Calu3 (cell line): ENCODE measurements at places on chromosomes 5 and 9. TPM values are rescaled to one million over a fixed set of nuclear protein-coding genes. Genes with fewer than 3 reads are reported as not detected.

- H3K4me1 ChIP-seq = no peaks in the 10 kb centered on the region
- H3K36me3 ChIP-seq = no peaks in the 10 kb centered on the region
- H3K4me3 ChIP-seq = no peak overlapping the region
Measured at GRCh38 chr9:129981180-129981907, 61.6 kb downstream of the FNBP1 start.

DNA sequence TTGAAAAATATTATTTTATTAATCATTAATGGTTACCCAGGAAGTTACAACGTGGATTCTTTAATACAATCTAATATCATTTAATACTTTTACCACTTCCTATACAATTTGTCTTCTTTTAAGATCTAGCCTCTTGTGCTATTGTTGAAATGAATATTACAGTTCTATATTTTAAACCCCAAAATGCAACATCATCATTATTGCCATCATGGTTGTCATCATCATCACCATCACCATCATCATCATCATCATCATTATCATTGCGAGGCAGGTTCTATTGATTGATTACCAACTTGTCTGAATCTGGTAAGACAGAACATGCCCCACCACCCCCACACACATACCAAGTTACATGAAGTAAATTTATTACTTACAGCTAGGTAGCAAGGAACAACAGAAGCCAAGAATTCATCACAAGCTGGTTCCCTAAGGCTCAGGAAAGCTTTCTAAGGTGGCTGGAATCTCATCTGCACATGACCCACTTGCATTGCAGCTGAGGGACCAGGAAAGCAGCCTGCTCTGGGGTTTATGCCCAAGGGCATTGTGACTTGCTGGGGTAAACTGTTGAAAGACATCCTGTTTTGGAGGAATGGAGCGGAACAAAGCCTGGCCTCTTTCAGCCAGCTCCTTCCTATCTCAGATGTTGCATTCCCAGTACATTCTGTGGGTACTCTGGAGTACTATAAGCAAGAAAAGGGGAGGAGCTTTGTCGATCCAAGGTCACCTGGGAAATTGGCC, 418.1 kb downstream of the PRR16 start:
- no peak for DNase-seq
- H3K36me3 ChIP-seq = no peaks in the 10 kb centered on the region
- no peaks in the 10 kb centered on the region for H3K27me3 ChIP-seq
- H3K27ac ChIP-seq = no peak overlapping the region
- H3K4me3 ChIP-seq = no peak overlapping the region

GRCh38 chr9:136984464-136985026, 1.8 kb downstream of the LCNL1 start:
- H3K36me3 ChIP-seq = no peaks in the 10 kb centered on the region
- peaks cover 34% of the 10 kb centered on the region for H3K27me3 ChIP-seq
- H3K4me3 ChIP-seq = no peak overlapping the region

- peaks cover 77% of the 10 kb centered on the region for H3K27me3 ChIP-seq
- no peak overlapping the region for H3K27ac ChIP-seq
- no peaks in the 10 kb centered on the region for H3K4me1 ChIP-seq
- no peak for DNase-seq
Measured at GRCh38 chr5:139984816-139985215, 58.3 kb downstream of the NRG2 start.

DNA sequence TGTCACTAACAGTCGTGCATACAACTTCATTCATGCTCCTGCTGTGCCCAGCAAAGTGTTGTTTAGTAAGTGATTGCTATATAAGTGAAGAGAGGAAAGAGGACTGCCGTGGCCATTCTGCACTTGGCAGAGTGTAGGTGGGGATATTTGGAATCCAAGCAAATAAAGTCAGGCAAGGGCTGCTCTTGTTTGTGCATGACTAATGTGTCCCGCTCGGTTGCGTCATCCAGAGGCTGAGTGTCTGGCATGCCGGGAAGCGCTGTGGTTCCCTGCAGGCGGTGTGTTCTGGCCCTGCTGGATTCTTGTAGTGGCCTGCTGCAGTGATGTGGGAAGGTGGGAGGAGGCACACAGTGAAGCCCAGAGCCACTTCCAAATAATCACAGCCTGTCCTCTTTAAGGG, 136.9 kb upstream of the ANKH start:
- peak overlapping the region; percentile 39 for H3K4me3 ChIP-seq
- H3K36me3 ChIP-seq = peaks cover 6% of the 10 kb centered on the region
- peak overlapping the region; percentile 86 for H3K27ac ChIP-seq
- no peaks in the 10 kb centered on the region for H3K27me3 ChIP-seq

GRCh38 chr5:139426203-139426885, 13.0 kb downstream of the DNAJC18 start:
- no peaks in the 10 kb centered on the region for H3K27me3 ChIP-seq
- H3K4me1 ChIP-seq = no peaks in the 10 kb centered on the region
- no peak overlapping the region for H3K27ac ChIP-seq
- no peak for DNase-seq
- no peaks in the 10 kb centered on the region for H3K36me3 ChIP-seq

DNA sequence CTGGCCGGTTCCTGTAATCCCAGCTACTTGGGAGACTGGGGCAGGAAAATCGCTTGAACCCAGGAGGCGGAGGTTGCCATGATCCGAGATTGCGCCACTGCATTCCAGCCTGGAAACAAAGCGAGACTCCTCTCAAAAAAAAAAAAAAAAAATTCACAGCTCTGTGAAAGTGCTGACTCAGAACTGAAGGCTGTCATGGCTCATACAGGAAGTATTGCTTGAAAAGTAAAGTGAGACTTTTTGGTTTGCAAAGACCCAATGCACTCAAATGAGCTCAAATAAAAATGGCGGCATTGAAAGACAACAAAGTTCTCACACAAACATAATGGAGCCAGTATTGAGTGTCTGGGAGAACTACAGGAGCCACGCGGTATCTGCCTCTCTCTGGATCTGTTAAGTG, 202.1 kb downstream of the FBXL7 start:
- H3K4me1 ChIP-seq = no peaks in the 10 kb centered on the region
- DNase-seq = no peak
- no peak overlapping the region for H3K4me3 ChIP-seq
- no peaks in the 10 kb centered on the region for H3K36me3 ChIP-seq

- H3K27ac ChIP-seq = no peak overlapping the region
- no peaks in the 10 kb centered on the region for H3K27me3 ChIP-seq
- no peak overlapping the region for H3K4me3 ChIP-seq
- H3K36me3 ChIP-seq = peaks cover 5% of the 10 kb centered on the region
Measured at GRCh38 chr9:131679261-131680020, 60.4 kb downstream of the RAPGEF1 start.

DNA sequence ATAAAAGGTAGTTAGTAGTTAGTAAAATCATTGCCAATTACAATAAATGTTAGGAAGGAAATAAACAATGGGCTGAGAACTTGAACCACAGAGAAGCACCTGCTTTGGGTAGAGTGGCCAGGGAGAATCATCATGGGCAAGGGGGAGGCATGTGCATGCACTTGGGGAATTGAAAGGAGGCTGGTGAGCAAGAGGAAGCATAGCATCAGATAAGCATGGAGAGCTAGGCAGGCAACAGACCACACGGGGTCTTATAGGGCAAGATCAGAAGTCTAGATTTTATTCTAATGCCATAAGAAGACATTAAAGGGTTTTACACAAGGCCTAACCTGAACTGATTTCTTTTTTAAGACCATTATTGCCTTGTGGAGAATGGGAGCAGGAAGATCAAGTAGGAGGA, 93.4 kb downstream of the PIP5K1B start:
- no peak overlapping the region for H3K27ac ChIP-seq
- H3K27me3 ChIP-seq = no peaks in the 10 kb centered on the region
- H3K4me3 ChIP-seq = no peak overlapping the region

Gene DMRTA1
- 2.8 and 2.9 TPM in 2 replicates for total RNA-seq

Gene ZNF300
- total RNA-seq = 9.1 and 11.3 TPM in 2 replicates

Gene PCDHB14
- total RNA-seq = 5.7 and 6.3 TPM in 2 replicates

Gene C5
- 9.2 and 12.3 TPM in 2 replicates for total RNA-seq

Gene MGAT1
- 77.5 and 86.4 TPM in 2 replicates for total RNA-seq

Gene NIPSNAP3A
- 7.4 and 8.0 TPM in 2 replicates for total RNA-seq

Gene IL13
- total RNA-seq = not detected in 2 replicates

Gene RASGRF2
- 26.3 and 27.7 TPM in 2 replicates for total RNA-seq
